Foreskin melanocyte (primary cell): ENCODE measurements at places on chromosomes 16 and 17.

GRCh38 chr17:6642592-6642991, 1.7 kb downstream of the TXNDC17 start:
- DNase-seq: no peak

GRCh38 chr16:8733849-8734540, 59.6 kb downstream of the ABAT start:
- DNase-seq: peak; percentile 82

DNA sequence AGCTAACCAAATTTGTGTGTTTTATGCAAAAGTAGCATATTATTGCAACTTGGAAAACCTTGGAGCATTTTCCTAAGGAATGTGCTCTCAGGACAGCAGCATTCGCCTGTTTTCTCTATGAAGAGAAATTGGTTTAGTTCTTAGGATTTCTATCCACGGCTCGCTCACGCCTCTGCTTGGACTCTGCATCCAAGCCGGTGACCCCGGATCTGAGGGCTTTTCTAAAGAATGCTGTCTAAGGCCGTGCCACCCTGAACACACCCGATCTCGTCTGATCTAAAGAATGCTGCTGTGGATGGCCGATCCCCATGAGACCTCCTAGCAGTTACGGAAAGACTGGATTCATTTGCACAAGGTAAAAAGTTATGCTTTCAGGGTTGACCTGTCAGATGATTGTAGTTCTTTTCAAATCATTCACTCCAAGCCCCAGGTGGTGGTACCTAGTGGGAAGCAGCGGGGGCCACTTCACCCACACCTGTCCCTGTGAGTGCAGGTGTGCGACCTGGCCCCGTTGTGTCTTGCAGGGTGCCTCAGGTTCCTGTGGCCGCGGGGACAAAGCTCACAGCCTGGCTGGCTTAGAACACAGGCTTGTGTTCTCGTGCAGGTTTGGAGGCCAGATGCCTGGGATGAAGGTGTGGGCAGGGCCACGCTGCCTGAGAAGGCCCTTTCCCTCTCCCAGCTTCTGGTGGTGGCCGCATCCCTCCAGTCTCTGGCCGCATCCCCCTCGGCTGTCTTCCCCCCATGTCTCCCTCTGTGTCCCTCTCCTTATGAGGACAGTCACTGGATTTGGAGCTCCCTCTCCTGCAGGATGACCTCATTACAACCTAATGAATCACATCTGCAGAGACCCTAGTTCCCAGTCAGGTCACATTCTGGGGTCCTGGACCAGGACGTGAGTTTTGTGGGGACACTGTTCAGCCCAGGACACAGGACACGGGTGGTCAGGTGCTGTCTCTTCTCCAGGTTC, 71.1 kb downstream of the BANP start:
- no peak for DNase-seq

DNA sequence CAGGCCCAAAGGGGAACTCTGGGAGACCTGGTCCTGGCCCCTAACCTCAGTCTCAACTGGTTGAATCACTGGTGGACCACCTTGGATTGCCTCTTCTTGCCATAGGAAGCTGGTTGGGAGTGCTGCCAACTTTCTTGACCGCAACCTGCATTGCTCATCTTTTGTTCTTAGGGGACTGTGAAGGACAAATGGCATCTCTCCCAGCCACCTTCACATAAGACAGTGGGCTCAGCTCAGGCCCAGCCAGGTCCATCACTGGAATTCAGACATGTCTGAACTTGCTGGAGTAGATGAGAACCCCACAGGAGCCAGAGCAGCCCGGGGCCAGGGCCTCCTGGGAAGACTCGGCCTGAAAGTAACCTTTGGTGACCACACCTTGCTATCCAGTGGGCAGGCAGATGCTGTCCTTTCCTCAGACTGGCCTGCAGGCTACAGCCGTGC, 18.8 kb downstream of the ADORA2B start:
- DNase-seq: no peak

- DNase-seq: no peak
These were observed 793 bp downstream of the COG7 start for GRCh38 chr16:23452221-23452571.

- DNase-seq: peak; percentile 3
These were observed 197.3 kb upstream of the SDK2 start for GRCh38 chr17:73841431-73842060.
